ENCODE measurements at places on chromosomes 1 and 21.

GRCh38 chr1:212161231-212161781 is 123.9 kb upstream of the PPP2R5A start:
- no peak for DNase-seq

- no peak for DNase-seq
These were observed 17.5 kb upstream of the FAM43B start for GRCh38 chr1:20534659-20535417.

GRCh38 chr1:99532276-99532580 is 113.7 kb upstream of the PALMD start:
- no peak for DNase-seq

DNA sequence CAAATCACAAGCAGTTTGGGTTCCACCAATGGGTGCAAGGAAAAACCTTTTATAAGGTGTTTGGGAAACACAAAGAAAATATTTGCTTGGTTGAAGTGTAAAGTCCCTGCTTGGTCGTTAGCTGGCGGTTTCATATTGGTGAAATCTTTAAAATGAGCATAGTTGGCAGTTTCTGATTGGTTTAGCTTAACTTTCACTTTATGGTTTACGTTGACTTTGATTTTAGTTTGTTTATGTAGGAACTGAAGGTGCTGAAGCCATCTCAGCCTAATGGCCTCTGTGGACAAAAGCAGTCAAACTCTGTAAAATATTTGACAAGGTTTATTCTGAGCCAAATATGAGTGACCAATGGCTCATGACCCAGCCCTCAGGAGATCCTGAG is 76.6 kb upstream of the PPM1J start:
- no peak for DNase-seq

- no peak for DNase-seq
These were observed 296.1 kb downstream of the CTH start for GRCh38 chr1:70707214-70707613.
